ENCODE measurements at places on chromosomes 6 and 20. TPM values are rescaled to one million over a fixed set of nuclear protein-coding genes. Genes with fewer than 3 reads are reported as not detected.

- DNase-seq: no peak
Measured at GRCh38 chr6:134308800-134309199, 9.1 kb downstream of the SGK1 start.

The WFDC5 gene
- not detected for total RNA-seq

DNA sequence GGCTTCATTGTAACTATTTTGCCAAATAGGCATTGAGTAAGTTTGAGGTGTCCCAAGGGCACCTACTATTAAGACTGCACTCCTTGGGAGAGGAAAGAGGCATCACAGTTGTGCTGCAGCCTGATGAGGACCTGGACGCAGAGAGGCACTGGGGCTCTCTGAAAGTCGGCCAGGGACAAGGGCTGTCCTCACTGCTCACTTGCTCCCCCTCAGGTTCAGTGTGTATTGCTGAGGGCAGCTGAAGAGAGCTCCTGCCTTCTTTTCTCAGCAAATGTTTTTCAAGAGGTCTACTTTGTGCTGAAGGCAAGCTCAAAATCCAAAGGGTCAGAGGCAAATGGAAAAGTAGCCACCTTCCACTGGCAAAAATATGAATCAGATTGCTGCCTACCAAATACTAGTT is 331.8 kb downstream of the RIMS1 start:
- DNase-seq: peak; percentile 64

- DNase-seq: no peak
Measured at GRCh38 chr6:116556814-116557415, 3.4 kb downstream of the CALHM4 start.

The HMGN3 gene
- total RNA-seq: 145 TPM

The PTCRA gene
- total RNA-seq: not detected

The SLC17A2 gene
- not detected for total RNA-seq

- DNase-seq: no peak
Measured at GRCh38 chr6:126113261-126113660, 126.9 kb downstream of the TRMT11 start.

The NR2E1 gene
- total RNA-seq: 1.2 TPM

DNA sequence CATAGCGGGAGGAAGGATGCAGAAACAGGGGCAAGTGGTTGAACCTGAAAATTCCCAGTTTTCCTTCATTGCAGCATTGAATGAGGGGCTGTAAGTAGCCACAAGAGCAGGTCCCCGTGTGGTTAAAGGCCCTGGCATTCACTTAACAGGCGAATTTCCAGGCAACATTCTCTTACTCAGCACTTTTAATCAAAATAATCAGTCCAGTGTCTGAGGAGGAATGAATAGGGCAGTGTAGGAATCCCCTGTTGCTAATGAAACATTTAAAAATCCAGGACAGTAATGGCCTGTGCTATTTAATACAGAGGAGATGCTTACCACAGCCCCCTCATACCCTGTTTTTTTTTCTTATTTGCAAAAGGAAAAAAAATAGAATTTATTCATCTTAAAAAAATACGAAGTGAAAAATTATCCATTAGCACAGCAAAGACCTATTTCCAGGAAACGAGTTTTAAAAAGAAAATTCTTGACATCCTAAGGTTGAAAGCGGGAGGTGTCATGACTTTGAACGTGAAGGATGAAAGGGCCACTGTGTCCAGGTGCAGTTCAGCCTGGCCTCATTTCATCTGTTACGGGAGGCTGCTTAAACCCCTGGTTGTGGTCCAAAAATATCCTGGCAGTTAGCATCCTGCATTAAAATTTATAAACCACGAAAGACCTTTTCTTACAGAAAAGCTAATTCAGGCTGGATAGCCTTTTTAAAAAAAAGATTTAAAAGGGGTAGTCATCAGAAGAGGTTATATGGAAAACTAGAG is 20.2 kb downstream of the MYLK4 start:
- DNase-seq: no peak

DNA sequence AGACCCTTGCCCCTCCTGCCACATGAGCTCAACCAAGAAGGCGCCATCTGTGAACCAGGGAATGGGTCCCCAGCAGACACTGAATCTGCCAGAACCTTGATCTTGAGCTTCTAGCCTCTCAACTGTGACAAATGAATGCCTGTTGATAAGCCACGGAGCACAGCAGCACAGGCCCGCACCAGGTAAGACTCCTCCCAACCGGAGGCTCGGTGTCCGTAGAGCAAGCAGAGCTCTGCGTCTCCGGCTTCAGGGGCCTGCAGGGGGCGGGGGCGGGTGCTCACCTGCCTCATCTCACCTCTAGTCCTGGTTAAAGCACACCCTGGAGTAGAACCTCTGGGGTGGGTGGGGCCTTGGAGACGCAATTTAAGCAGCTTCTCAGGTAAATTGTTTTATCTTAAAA is 122.7 kb downstream of the SMOC2 start:
- DNase-seq: no peak

DNA sequence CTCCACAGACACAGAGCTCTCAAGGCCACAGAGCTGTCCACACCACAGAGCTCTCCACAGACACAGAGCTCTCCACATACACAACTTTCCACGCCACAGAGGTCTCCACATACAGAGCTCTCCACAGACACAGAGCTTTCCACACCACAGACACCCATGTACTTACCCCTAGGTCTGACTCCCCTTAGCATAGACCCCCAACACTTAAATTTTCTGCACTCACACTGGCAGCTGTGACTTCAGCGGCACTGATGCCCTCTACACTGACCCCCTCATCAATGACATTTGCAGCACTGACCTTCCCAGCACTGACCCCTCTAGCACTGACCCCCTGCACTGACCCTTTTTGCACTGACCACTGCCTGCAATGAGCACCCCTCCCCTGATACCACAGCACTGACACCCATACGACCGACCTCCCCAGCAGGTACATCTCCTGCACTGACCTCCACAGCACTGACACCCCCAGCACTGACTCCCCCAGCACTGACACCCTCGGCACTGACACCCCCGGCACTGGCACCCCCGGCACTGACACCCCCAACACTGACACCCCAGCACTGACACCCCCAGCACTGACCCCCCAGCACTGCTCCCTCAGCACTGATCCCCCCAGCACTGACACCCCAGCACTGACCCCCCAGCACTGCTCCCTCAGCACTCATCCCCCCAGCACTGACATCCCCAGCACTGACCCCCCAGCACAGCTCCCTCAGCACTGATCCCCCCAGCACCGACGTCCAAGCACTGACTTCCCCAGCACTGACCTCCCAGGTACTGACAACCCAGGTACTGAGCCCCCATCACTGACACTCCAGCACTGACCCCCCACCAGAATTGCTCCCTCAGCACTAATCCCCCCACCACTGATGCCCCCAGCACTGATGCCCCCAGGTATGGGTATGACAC is 56.5 kb downstream of the ERMARD start:
- no peak for DNase-seq

The NKX2-2 gene
- 2.6 TPM for total RNA-seq

- no peak for DNase-seq
Measured at GRCh38 chr6:79564636-79565035, 27.4 kb upstream of the LCA5 start.

The FERMT1 gene
- 2.0 TPM for total RNA-seq

The CRISP3 gene
- total RNA-seq: not detected

The SLC17A3 gene
- not detected for total RNA-seq

The LPIN3 gene
- total RNA-seq: 0.76 TPM

The OPN5 gene
- total RNA-seq: not detected

DNA sequence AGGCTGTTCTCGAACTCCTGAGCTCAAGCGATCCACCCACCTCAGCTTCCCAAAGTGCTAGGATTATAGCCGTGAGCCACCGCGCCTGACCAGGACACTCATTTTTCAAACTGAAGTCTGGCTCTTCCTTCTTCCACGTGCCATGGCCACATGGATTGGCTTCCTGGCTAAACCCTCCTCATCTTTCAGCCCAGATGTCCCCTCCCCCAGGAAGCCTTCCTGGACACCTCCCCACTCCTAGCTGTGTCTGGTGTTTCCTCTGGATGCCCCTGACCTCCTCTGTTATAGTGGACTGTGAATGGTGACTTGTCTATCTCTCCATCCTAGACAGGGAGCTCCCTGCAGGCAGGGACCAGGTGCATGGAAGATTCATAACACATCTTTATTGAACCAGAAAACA is 57.2 kb downstream of the RIPOR3 start:
- no peak for DNase-seq

The C20orf144 gene
- not detected for total RNA-seq

DNA sequence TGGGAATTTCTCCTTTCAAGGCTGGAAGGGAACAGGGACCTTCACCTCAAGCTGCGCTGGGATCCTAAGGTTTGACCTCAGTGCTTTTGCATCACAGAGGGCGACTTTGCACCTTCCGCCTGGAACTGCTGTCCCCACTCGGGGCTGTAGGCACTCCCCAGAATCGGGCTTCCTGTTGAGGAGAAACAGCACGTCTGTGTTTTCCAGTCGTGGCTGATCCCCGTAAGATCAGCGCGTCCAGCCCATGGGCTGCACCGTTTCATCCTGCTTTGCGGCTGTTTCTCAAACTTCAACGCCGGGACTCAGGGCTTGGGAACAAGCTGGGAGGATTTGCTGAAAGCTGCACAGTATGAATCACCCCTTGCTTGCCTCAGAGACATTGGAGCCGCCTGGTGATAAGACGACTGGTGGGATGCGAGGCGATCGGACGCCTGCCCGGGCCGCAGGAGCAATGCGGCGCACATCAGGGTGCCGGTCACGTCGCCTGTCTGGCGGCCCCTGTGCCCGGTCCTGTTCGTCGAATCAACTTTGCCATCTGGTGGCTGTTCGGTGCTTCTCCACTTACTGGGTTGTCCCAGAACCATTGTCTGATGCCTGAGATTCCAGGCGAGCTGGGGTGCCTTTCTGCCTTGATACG is 53.6 kb upstream of the FRMD1 start:
- peak; percentile 72 for DNase-seq

DNA sequence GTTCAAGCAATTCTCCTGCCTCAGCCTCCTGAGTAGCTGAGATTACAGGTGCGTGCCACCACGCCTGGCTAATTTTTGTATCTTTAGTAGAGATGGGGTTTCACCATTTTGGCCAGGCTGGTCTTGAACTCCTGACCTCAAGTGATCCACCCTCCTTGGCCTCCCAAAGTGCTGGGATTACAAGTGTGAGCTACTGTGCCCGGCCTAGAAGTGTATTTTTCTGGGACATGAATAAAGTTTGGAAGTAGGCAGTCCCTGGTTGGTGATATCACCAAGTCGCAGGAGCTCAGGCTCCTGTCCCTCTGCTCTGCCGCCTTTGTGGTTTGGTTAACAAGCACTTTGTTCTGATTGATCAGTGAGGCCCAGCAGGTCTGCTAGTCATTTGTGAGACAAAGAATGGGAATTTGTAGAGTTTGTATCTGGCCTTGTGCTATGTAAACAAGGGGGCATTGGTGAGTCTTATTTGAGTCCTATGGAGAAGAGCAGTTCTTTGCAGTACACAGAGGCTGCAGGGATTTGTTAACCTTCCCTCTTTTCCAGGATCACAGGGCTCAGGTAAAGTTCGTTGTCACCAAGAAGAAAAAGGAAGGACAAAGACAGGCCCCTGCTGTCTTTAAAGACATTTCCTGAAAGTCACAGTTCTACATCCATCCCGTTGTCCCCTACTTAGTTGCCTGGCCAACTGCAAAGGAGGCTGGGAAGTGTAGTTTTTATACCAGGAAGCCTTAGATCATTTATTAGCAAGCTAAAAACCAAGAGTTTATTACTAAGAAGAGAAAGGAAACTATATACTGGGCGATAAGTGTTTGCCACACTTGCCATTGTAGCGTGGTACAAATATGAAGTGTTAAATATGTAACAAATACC is 13.1 kb downstream of the MTHFD1L start:
- no peak for DNase-seq

The IRF4 gene
- total RNA-seq: not detected

The TUBB1 gene
- total RNA-seq: 0.17 TPM

- DNase-seq: no peak
Measured at GRCh38 chr20:48837014-48837413, 9.2 kb upstream of the PREX1 start.

- DNase-seq: peak; percentile 84
Measured at GRCh38 chr6:4350567-4351519, 215.5 kb upstream of the ECI2 start.

The CALHM4 gene
- not detected for total RNA-seq

DNA sequence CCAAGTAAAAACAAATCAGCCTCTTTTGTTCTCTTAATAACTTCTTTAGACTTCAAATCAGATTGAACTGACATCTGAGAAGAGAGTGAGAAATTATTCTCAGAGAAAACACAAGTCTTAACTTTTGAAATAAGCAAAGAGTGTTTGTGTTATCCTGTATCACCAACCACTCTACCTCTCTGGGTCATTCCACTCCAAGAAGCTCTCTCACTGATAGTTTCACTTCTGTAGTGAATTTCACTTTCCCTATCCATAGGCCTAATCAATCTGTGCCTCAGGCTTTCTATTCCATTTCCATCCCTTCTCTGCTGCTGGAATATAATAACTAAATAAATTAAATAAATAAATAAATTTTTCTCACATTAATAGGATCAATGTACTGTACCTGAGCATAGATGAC is 235.0 kb downstream of the HTR1B start:
- no peak for DNase-seq

DNA sequence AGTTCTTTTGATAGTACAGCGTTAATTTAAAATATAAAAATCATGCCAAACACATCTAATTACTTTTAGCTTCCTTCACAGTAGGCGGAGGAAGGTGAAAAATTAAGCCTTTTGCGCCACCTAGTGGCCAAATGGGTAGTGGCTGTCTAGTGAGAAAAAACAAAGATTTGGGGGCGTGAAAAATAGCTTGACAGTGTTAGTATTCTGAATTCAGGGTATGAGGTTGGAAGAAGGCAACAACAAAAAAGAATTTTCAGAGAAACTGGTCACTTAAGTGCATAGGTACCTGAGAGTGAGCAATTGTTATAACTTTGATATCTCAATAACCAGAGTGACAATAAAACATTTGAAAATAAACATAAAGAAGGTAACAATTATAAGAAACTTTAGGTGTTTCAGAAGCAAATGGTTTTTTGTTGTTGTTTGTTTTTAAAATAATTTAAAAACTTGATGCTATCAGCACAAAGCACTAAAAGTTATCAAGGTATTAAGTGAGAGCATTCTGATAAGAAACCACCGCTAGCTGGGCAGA is 14.3 kb downstream of the PSMB9 start:
- DNase-seq: peak; percentile 77

The NRSN2 gene
- 102 TPM for total RNA-seq

The TINAG gene
- total RNA-seq: not detected

The ZNF334 gene
- 1.9 TPM for total RNA-seq

The PLA2G7 gene
- total RNA-seq: 0.57 TPM

DNA sequence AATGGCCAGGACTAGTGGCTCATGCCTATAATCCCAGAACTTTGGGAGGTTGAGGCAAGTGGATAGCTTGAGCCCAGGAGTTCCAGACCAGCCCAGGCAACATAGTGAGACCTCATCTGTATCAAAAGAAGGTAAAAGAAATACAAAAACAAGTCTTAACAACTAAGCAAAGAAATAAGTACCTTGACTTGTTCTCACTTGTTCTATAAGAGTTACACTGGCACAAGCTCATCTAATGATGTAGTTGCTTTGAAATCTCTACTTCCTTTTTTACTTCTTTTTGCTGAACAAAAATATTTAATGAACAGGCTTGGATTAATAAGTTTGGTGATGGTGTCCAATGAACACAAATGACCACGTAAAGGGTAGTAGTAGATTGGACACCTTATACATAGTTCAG is 72.2 kb downstream of the SGK1 start:
- no peak for DNase-seq

GRCh38 chr6:95318137-95318536 is 259.2 kb upstream of the MANEA start:
- DNase-seq: no peak

GRCh38 chr20:2397595-2398145 is 17.0 kb downstream of the TGM6 start:
- DNase-seq: no peak

The NRM gene
- 38.2 TPM for total RNA-seq

- peak; percentile 59 for DNase-seq
Measured at GRCh38 chr20:50580016-50580747, 70.0 kb downstream of the PTPN1 start.

The TPX2 gene
- total RNA-seq: 319 TPM

Data from M059J (cell line).